ENCODE measurements at places on chromosomes 6 and 20.
A peak's percentile ranks its signal among the peaks of the same experiment; 100 is the strongest.

DNA sequence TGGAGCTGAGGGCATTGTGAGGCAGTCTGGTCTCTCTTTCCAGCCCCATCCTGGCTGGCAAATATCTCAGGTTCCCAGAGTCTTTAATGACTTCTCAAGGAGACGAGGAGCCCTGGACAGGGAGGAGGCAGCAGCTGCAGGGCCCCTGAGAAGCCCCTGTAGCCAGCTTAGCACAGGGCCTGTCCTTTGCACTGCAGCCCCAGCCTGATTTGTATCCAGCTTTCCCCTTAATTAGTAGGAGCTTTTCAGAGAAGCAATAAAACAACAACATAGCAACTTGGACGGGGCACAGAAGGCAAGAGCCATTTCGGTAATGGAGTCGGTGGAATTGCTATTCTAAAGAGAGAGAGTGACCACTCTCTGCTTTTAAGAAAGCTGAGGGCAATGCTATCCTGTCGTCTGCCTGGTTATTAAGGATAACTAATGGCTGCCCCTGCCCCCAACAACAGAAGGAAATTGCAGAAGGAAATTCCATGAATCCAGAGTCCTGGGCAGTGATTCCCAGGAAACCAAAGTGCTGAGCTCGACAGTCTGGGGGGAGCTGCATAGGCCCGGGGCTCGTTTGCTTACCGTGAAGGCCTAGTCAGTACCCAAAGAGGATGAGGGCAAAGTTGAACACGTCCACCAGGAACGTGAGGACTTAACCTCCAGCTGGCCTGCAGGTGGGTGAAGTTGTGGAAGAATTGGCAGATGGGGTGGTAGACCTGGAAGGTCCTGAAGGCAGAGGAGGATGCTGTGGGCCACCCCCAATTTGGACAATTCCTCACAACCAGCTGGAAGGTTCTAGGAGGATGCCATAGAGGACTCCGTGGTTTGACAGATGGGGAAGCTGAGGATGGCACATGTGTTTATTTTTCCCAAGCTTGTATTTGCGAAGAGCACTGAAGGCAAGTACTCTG, 50.3 kb downstream of the NPEPL1 start:
- no peak for DNase-seq

DNA sequence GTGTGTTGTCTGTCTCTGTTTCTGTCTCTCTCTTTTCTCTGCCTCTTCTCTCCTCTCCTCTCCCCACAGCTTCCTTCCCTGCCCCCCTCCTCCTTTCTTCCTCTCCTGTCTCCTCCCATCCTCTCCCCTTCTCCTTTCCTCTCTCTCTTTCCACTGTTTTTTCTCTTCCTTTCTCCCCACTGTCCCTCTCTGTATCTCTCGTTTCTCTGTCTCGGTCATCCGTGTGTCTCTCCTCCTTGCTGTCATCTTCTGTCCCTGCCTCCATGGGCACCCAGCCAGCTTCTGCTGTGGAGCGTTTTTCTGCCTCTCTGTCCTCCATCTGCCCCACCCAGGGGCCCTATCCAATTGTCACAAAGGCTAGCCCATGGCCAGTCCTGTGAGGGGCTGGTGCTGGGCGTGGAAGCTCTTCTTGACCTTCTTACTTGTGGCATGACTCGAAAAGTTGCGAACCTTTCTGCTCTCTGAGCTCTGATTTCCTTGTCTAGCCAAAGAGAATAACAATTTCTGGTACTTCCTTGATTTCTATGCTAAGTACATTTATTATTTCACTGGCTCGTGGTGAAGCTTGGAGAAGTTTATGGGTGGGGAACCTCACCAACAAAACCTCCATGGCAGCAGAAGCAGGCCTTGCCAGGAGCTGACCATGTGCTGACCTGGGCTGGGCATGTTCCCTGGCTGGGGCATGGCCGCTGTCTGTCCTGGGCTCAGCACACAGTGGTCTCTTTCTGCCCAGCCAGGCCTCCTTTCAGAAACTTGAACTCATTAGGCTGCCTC, 69.3 kb downstream of the CEBPB start:
- no peak for DNase-seq

DNA sequence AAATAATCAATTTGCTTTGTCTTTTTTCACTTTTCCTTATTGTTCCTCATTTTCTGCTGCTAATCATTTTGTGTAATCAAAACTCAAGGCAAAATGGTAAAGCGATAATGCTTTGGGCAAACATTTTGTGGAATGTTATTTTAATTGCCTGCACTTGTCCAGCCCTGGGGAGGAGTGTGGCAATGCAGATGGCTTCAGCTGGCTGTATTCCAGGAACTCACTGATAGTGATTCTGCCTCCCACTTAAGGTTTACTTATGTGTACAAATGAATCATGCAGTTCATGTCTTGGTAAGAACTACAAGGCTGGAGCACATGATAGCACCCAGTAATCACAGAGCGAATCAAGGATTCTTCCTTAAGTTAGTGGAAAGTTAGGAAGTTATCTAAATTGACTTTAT, 107.8 kb downstream of the COL19A1 start:
- DNase-seq: peak; percentile 70

DNA sequence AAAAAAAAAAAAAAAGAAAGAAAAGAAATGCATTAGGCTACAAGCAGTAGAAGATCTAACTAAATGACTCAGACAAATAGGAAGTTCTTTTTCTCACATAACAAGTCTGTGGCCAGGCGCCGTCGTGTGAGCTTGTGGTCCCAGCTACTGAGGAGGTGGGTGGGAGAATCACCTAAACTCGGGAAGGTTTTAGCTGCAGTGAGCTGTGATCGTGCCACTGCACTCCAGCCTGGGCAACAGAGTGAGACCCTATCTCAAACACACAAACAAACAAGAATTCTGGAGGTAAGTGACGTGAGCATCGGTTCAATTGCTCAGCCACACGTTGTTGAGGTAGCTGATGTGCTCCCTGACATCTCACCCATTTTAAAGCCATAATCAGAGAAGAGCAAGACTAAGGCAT, 37.9 kb upstream of the SLC23A2 start:
- no peak for DNase-seq

DNA sequence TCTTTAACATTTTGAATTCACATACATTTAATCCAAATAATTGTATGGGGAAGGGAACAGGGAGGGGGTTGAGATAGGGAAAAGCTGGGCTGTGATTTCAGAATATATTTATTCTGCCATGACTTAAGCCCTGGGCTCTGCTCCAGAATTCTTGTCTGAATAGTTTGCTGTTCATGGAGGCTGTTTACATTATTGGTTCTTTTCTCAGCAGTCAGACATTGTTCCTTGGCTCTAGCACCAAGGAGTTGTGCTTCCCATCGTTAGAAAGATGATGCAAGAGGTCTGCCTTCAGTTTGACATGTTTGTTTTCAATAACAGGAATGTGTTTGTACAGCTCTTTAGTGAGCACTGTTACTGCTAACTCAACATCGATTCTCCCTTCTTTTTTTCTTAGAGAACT, 198.8 kb upstream of the CDYL start:
- peak; percentile 97 for DNase-seq

DNA sequence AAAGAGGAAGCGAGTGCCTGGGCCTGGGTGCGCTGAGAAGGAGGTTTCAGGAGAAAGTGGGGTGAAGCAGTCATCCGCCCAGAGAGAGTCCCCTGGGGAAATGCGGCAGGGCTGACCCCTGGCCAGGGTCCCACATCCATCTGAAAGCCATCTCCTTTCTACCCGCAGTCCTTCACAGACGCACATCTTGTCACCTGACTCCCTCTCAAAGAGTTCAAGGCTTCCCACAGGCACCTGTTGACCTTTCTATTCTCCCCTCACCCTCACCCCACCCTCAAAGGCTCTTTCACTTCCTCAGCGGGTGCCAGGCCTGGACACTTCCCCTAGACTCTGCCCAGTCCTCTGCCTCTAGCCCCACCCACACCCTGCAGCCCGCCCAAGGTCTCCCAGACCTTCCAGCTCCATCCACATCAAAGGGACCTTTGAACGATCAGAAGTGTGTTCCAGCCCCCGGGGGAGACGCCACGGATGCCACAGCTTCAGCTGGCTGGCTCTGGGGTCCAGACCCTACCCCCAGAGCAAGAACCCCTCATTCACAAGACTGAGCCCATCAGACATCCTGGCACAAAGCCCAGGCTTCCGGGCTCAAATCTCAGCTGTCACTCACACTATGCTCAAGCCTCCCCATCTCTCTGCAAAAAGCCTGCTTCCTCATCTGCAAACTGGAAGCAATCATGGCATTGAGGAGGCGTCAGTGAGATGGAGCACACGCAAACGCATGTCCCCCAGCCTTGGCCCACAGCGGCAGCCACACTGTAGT, 2.1 kb downstream of the CTSZ start:
- no peak for DNase-seq

- peak; percentile 47 for DNase-seq
These were observed 219.6 kb downstream of the CD83 start for GRCh38 chr6:14337152-14337551.

- DNase-seq: no peak
These were observed 8.8 kb downstream of the RANBP9 start for GRCh38 chr6:13702809-13703302.

DNA sequence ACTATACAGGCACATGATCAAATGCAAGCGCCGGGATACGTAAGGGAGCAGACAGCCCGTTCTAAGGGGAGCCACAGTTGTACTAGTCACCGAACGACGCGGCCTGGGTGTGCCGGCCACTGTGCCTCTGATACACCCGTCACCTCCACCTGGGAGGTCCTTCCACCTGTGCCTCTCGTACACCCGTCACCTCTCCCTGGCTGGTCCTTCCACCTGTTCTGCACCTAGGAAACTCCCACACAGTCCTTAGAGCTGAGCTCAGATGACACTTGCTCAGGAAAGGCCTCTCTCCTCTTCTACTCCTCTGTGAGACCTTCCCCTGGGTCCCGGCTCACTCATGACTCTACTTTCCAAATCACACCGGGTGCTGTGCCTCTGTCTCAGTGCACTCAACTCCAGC, 245.0 kb downstream of the TTLL2 start:
- DNase-seq: no peak

DNA sequence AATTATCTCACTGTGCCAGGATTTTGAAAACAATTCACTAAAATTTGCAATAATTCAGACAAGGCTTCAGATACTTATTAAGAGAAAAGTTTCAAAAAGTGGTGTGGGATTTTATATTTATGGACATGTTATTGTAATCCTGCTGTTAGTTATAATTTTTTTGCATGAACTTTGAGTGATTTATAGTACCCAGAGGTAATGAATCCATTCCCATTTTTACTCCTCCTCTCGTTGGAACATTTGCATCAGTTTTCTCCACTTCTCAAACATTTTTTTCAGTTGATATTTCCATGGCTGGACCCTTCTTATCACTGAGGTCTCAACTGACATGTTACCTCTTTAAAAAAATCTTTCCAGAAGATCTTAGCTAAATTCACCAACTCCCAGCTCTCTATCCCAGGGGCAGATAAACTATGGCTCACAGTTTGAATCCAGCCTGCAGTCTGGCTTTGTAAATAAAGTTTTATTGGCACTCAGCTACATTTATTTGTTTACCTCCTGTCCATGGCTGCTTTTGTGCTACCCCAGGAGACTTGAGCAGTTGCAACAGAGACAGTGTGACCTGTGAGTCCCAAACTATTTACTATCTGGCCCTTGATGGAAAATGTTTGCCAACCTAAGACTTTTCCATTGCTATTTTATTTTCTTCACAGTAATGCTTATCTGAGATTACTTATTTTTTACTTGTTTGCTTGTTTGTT, 83.4 kb downstream of the TSHZ2 start:
- no peak for DNase-seq

GRCh38 chr20:1844325-1845162, 50.7 kb upstream of the SIRPA start:
- peak; percentile 72 for DNase-seq

DNA sequence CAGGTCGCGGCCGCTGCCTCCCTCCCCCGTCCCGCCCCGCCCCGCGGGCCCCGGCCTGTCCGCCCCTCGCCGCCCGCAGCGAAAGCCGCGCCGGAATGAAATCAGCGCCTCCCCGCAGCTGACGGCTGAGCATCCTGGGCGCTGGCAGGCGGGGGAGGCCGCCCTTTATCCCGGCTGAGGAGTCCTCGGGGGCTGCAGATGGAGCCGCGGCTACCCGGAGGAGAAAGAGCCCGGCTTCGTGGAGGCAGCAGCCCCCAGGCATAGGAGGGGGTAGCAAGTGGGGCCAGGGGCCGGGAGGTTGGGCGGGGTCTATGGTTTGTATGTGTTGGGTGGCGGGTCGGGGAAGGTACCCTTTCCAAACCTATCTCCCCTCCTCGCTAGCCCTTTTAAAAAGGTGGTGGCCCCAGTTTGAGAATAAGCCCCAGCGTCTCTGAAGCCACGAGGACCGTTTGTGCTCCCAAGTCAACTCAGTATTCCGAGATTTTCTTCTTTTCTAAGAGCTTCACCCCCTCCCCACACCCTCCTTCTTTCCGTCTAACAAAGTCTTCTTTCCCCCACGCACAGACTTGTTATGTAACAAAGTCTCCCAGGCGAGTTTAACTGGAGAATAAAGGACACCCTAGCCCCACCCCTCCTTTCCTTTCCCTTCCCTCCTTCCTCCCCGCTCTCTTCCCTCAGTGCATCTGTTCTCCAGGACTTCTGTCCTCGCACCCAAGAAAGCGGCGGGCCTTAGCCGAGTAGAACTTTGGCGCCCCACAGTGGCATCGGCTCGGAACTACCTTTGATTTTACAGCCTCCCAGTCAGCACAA, 11.0 kb downstream of the POU3F2 start:
- peak; percentile 30 for DNase-seq

GRCh38 chr6:142659661-142660060, 285.3 kb downstream of the HIVEP2 start:
- DNase-seq: no peak

DNA sequence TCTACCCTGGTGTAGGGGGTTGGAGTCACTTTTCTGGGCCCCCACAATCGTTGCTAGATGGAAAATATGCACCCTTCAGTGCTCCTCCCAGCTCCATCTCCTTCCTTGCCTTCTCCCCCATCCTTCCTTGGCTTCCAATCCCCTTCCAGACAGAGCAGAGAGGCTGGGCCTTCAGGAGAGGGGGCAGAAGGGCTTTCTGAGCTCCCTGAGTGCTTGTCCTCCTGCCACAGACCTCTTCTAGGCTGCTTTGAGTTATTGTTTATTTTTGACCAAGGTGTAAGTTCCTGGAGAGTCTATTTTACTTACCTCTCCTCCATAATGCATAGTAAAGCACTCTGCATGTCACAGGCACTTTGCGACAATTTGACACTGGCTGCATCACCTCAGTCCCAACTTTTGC, 96.4 kb upstream of the CNKSR3 start:
- no peak for DNase-seq

- no peak for DNase-seq
These were observed 586.3 kb downstream of the HTR1B start for GRCh38 chr6:76876922-76877553.

DNA sequence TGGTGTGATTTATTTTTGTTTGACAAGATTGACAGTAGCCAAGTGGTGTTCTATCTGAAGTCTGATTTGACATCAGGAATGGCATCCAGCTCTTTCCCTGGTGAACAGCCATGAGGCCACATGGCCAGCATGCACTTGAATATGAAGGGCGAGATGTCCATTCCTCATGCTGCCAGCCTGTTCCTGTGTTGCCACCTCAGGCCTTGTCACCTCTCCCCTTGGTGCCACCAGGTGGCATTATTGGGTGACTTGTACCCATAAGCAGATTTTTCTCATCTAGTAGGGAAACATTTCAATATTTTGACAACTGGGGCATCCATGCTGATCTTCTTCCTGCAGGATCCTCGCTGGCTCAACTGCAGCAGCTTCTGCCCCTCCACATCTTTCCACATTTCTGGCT, 199.1 kb downstream of the ERMARD start:
- no peak for DNase-seq

GRCh38 chr20:44221368-44221954, 10.9 kb upstream of the OSER1 start:
- DNase-seq: no peak

Data from skeletal muscle cell (primary cell).